ENCODE measurements at places on chromosomes 13 and 19.

DNA sequence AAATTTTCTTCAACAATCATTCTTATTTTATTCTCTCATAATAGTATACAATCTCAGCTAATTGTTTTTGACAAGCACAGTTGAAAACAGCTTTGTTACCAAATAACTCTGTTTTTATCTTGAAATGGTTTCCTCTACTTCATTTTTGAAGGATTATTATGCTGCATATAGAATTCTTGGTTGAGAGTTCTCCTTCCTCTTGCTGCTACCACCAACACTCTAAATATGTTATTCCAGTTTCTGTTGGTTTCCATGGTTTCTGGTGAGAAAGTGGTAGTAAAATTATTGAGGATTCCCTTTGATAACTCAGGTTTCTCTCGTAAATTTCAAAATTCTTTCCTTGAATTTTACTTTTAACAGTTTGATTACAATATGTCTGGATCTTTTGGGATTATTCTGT is 1725.9 kb downstream of the PCDH9 start:
- no peak for DNase-seq

GRCh38 chr13:100530671-100531213 is 57.8 kb downstream of the GGACT start:
- DNase-seq: no peak

DNA sequence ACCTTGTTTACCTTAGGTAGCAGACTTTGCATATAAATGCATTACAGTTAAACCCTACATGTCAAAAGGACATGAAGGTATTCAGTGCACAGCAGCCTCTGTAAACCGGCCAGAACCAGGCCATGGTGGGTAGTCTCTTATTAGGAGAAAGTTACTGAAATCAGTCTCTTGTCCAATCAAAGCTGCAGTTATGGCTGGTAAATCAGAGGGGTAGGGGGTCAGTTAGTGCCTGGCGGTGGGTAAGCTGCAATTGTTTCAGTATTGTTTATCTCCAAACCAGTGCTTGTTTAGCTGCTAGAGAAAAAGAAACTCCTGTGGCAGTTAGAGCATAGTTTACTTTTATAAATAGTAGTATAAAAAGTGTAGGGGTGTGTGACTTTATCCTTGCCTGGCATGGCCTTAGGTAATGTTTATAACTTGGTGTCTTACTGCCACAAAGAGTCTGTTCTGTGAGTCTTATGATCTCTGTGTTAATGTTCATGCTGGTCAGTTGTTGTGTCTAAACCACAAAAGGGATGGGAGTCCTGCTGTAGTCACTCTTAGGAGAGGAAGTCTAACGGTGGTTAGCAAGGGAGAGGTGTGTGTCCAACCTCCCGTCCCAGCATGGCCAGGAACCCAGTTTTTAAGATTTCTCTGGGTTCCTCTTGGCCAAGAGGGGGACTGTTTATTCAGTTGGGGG is 28.0 kb downstream of the CHST8 start:
- no peak for DNase-seq

DNA sequence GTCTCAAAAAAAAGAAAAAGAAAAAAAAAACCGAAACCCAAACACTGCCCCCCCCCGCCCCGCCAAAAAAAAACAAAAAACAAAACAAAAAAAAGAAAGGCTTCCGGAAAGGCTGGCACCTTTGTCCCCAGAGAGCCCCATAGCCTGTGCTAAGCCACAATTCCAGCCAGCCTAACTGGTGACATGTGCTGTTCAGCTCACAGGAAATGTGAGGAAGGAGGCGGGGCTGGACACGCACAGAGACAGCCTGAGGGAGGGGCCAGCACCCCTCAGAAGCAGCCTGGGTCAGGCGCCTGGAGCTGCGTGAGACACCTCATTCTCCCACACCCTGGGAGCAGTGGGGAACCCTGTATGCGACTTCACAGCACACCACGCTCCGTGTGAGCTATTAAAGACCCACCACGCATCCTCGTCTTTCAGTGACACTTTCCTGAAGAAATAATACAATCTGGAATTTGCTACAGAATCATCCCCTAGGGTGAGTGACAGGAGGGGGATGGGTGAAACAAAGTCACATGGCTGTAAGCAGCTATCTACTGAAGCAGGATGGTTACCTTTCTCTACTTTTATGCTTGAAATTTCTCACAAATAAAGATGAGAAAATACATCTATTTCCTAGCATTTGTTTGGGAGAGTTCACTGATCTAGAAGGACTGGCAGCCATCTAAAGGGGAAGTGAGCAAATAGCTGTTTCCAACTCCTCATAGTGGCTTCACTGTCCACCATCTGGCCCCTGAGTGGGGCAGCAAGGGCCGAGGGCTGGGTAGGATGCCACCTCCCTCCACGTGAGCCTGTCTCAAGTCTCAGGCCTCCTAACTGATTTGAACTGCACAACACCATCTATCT is 12.3 kb upstream of the SLC35E1 start:
- DNase-seq: no peak

DNA sequence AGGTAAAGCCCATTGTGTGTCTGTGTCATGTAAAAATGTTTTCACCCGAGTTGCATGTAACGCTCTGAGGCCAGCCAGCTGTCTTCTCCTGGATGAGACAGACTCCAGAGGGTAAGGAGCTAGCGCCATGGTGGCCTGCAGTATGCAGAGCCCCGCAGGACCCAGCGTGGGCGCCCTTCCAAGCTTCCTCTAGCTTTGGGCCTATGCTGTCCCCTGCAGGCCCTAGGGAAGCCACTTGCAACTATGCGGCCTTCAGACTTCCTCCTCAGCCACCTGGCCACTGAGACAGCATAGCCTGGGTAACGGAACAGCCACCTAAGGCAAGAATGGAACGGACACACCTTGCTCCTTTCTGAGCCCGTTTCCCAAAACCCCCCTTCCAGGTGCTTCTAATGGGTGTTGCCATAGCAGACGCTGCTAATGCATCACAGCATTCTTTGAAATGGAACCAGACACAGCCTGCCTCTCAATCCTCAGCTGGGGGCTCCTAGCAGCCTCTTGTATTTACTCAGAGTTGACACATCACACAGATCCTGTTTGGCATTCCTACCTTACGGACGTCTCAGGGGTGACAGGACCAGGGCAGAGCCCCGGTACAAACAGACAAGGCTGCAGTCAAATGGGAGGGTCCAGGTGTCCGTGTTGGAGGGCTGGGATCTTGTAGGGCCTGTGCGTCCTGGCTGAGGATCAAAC is 6.2 kb downstream of the FAM32A start:
- DNase-seq: no peak

DNA sequence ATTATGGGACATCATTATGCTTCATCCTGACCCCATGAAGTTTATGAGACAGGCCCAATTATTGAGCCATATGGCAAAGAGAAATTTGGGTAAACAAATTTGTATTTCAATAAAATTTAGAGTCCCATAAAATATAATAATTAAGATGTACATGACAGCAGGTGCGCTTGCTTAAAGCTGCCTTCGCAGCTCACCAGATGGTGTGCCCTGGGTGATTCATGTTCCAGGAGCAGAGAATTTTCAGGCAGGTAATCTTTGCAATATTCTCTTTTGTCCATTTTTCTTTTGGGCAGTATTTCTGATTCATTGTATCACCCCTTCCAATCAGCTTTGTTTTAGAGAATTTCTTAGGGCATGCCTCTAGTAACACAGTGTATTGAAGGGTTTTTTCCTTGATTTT is 39.5 kb upstream of the WASF3 start:
- DNase-seq: no peak

- no peak for DNase-seq
Observed at GRCh38 chr13:49546561-49546960, 38.8 kb downstream of the RCBTB1 start.

- no peak for DNase-seq
Observed at GRCh38 chr13:93450191-93450621, 223.6 kb downstream of the GPC6 start.

- no peak for DNase-seq
Observed at GRCh38 chr13:85503797-85504196, 295.4 kb downstream of the SLITRK6 start.

GRCh38 chr13:49596221-49596620 is 10.9 kb upstream of the RCBTB1 start:
- no peak for DNase-seq

- DNase-seq: no peak
Observed at GRCh38 chr19:30111021-30111855, 169.2 kb downstream of the URI1 start.

DNA sequence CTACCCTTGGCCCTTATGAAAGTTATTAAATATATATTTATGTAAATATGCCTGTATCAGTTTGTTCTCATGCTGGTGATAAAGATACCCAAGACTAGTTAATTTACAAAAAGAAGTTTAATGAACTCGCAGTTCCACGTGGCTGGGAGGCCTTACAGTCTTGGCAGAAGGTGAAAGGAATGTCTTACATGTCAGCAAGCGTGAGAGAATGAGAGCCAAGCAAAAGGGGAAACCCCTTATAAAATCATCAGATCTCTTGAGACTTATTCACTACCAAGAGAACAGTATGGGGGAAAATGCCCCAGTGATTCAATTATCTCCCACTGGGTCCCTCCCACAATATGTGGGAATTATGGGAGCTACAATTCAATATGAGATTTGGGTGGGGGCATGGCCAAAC is 506.0 kb upstream of the ATXN8OS start:
- DNase-seq: no peak
